ENCODE measurements at places on chromosomes 1 and 21.

DNA sequence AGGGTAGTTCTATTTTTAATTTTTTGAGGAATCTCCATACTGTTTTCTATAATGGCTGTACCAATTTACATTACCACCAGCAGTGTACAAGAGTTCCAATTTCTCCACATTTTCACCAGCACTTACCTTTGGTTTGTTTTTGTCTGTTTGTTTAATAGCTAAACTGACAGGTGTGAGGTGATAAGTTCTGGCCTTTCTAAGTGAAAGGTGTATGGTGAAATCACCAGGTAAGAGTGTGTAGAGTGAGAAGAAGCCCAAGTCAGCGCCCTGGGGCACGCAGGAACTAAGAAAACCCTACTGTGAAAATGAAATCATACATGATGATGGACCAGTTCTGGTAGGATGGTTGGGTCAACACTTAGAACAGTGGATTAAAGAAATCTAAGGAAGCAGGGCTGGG, 34.5 kb downstream of the BTG3 start:
- no peak for DNase-seq

DNA sequence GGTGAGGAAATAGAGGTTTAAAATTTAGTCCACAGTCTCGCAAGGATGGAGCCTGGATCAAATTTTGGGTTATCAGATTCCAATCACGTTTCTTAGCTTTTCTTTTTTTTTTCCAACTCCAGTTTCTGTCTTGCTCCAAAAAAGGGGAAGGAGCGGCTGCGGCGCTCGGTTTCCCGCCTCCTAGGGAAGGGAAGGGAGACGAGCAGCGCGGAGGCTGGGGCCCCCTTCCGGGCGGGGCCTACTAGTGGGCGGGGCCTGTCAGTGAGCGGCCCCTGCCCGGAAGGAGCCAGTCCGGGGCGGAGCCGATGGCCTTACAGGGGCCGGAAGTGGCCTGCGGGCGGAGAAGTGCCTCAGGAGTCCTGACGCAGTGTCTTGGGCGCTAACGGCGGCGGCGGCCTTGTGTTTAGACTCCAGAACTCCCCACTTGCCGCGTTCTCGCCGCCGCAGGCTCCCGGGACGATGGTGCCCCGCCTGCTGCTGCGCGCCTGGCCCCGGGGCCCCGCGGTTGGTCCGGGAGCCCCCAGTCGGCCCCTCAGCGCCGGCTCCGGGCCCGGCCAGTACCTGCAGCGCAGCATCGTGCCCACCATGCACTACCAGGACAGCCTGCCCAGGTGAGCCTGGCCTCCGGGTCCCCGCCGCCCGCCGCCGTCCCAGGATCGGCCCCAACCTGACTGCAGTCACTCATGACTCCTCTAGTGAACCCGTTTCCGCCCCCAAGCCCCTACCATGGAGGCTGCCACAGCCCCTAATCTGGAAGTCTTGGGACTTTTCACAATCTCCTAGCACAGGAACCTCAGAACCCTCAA, at the start of gene CPT2:
TSS of gene CPT2 (plus strand) at position 340 of the 806 bp plus-strand sequence. CDS start at position 460, 120 bp downstream.
- peak; percentile 93 for DNase-seq

DNA sequence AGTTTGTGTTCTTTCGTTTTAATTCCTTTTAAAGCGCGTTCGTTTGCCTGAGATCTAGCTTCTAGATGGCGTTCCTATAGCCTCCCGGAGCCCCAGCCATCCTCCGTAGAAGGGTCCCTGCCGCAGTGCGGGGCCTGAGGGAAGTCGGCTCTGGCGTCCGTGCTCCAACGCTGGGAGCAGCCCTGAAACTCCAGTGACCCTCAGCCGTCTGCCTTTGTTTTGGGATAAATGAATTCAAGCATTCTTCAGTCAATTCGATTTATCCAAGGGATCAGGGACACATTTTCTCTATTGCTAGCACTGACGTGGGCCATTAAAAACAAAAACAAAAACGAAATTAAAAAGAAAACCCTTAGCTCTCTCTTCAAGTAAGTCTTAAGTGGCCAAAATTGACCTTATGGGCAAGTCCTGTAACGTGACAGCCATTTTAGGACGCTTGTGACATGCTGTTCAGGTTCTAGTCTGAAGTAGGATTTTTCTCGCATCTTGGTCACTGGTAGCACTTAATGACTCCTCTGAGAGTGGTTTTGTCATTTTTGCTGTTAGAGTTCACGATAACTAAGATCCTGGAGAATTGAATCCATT, 742 bp upstream of the HSPA13 start:
- peak; percentile 39 for DNase-seq

DNA sequence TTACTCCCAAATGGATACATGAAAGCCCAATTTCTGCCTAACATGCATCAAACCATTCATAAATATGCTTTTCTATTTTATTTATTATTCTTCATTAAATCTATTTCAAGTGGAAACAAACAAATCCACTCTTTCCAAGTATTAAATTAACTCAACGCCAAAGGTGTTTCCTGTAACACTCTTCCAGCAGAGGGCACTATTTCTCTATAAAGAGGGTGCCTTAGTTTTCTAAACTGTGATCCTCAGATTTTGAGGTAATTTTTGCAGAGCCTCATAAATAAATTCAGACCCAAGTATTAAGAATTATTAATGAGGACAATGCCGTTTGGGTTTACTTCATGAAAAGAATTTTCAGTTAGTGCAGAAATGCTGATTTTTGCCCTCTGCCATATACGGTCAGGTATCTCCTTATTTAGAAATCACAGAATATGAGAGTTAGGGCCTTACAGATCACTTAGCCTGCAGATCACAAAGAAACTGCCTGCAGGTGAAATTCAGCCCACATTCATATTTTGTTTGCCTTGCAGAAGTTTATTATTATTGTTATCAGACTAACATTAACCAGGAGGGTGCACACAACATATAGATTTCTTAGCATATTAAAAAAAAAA, 40.1 kb upstream of the MYSM1 start:
- peak; percentile 46 for DNase-seq

- no peak for DNase-seq
Observed at GRCh38 chr1:197314682-197315081, 46.6 kb downstream of the CRB1 start.

DNA sequence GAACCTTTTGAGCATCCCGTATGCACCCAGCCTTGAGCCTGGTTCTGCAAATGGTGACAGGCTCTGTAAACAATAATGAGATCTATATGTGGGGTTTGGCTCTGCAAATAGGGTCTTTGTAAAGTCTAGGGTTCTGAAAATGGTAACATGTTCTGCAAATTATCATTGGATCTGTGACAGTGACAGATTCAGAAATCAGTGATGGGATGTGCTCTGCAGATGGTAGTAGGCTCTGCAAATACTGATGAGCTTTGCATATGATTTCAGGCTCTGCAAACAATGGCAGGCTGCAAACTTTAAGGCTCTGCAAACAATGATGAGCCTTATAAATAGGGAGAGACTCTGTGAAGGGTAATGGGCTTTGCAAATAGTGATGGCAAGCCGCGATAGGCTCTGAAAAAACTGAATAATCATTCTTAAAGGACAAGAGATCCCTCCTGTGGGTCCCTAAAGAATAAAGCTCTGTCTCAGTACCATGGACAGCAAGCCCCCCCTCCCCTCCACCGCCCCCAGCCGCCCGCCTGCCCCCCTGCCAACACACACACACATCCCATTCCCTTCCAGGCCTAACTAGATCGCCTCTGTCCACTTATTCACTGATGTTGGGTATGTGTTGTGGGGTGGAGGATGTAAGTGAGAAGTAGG, 17.7 kb upstream of the DMBX1 start:
- no peak for DNase-seq

- no peak for DNase-seq
Observed at GRCh38 chr1:20417581-20417980, 68.4 kb downstream of the CAMK2N1 start.

- no peak for DNase-seq
Observed at GRCh38 chr1:20480951-20481617, 4.9 kb downstream of the CAMK2N1 start.

GRCh38 chr1:210366767-210367166, 38.1 kb downstream of the HHAT start:
- DNase-seq = no peak

DNA sequence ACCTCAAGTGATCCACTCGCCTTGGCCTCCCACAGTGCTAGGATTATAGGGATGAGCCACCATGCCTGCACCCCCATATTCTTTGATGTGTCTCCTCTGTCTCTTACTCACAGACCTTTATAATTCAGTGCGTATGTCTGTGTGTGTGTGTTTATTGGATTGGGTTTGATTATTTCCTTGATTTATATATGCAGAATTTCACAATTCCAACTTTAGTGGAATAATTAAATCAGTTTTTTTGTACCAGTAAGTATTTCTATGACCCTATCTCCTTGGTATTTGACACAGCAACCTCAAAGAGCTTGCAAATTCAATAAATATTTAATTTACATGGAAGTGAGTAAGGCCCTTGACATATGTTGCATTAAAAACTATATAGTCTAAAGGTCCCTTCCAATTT, 333.9 kb upstream of the ADAMTS5 start:
- peak; percentile 47 for DNase-seq

DNA sequence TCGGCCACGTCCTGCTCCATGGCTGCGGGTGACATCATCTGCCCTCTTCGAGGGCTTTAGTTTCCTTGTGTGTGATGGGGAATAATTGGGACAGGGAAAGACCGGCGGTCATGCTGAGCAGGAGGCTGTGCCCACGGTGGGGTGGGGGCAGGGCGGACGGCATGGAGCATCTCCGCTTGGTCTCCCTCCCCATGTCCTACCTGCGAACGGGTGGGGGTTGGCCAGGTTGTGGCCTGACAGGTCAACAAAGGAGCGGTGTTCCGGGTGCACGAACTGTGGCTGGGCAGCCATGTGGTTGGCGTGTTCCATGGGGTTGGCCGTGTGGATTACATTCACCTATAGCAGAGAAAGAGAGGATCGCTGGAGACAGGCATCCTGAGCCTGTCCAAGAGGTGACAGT, 80.0 kb downstream of the PIK3CD start:
- no peak for DNase-seq

GRCh38 chr1:227166559-227166958, 151.7 kb downstream of the CDC42BPA start:
- no peak for DNase-seq

DNA sequence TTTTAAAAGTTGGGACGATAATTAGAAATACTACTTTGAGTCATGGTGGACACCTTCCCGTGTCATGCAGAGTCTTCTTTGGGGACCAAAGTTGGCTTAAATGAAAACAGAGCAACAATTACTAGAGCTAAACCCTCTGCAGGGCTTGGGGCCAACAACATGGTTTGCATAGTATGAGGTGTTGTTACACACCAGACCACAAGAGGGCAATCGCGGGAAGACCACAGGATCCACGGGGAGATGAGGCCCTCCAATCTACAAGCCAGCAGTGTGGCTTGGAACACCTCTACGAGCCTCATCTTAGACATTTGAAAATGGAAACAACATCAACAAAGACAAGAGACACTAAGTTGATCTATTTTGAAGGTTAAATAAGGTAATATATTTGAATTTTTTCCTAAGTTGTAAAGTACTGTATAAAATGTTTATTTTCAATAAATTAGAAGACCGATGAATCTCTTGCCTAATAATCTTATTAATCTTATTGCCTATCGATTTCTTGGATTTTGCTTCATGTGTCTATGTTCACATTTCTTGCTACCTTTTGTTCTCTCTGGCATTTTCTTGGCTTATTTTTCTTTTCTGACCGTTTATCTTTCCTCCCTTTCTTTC, 8.2 kb upstream of the SMCP start:
- peak; percentile 29 for DNase-seq

DNA sequence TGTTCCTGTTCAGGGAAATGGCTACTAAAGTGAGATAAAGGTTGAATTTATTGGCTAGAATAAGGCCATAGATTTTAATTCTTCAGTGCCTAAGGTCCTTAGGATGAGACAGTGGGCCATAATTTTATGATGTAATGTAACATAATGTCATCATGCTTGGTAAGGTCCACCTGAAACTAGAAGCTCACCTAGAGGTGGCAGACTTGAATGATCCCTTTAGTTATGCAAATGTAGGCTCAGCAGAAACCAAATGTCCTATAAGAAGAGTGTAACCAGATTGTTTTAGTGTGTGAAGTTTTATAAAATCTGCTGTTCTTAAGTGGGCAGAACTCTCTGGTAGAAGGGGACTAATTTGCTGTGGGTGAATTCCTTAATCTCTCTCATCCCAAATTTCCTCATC, 13.5 kb upstream of the SETDB1 start:
- no peak for DNase-seq

DNA sequence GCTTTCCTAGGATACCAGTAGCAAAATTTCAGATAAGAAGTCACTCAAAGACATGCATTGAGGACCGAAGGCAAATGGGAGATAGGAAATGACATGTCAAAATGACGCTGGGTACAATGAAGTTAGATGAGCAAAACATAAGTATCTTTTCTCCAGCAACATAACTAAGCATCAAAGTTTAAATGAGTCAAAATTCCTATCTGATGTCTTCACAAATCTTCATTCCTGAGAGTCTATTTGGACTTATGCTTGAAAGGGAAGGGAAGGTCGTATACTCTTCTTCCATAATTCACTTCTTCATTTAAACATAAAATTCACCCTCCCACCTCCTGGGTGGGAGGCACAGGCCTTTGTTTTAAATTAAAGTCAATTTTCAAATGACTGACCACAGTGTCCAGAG, 4.1 kb upstream of the TMEM81 start:
- no peak for DNase-seq

Measured in fibroblast of gingiva (primary cell).